NCI-H1417 treated with DMSO at 0.1 percent for 48 hours (cell line): ENCODE measurements at places on chromosomes 16 and 17.

DNA sequence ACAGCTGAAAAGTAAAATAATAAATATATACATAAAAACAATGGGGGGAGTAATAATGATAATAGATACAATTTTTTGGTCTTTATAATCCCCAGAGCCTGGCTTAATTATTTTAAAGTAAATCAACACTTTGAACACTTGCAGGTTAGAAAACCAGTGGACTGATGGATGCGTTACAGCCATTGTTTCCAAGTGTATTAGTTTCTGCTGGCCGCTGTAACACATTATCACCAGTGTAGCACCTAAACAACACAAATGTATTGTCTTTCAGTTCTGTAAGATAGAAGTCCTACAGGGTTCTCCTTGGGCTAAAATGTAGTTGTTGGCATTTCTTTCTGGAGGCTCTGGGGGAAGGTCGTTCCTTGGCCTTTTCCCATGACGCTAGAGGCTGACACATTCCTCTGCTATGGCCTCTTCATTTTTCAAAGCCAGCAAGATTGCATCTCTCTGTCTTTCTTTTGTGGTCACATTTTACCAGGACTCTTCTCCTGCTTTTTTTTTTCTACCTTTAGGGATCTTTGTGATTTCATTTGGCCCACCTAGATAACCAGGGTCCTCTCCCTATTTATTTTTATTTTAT lies 116.8 kb downstream of the WWOX start:
- DNase-seq: no peak

GRCh38 chr17:72556944-72557826 lies 436.4 kb downstream of the SOX9 start:
- DNase-seq: no peak

- DNase-seq: no peak
Observed at GRCh38 chr17:10871914-10872313, 34.0 kb upstream of the PIRT start.

DNA sequence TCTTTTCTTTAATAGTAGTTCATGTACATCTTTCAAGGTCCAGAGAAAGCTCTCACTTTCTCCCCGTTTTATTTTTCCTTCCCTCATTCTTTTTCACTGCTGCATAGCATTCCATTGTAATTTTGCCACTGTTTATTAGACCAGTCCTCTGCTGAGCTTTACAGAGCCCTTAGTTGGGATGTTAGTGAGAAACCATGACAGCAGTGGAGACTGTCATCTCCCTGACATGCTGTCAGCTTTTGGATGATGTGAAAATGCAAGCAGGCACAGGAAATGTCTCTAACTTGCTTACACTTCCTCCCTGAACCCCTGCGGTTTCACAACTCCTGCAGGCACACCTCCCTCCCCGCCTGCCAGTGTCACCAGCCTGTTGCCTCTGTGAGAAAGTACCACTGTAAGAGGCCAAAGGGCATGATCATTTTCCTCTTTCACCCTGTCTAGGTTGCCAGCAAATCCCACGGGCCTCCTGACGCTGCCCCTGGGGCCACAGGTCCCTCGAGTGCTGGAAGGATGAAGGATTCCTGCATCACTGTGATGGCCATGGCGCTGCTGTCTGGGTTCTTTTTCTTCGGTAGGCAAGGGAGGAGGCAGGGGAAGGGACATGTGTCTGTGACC lies at the start of gene ITGAL:
Gene ITGAL, plus strand, starts transcription at position 415 of the 615 bp plus-strand sequence. Its CDS starts 96 bp downstream, at position 511.
- no peak for DNase-seq

DNA sequence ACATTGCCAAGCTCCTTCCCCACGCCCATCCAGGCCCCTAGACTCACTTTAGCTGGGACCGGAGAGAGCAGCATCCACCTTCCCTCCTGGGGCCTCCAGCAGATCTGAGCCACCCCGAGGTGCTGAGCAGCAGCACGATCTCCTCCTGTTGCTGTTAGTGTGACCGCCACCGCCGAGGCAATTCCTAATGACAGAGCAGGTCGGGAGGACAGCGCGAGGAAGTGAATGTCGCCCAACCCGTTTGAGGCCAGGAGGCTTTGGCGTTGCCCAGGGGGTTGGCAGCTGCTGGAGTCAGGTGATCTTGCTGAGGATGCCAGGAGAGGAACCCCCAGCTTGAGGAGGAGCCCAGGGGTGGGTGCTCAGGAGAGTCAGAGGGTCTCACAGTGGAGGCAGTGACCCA lies at the start of gene RNF222:
Gene RNF222, minus strand, starts transcription at position 192 of the 400 bp plus-strand sequence. CDS start 4,366 bp downstream, outside the sequence.
- DNase-seq: no peak

GRCh38 chr16:86044241-86044671 lies 145.3 kb downstream of the IRF8 start:
- DNase-seq: no peak

- no peak for DNase-seq
Observed at GRCh38 chr17:50108556-50108955, 13.4 kb downstream of the PDK2 start.

DNA sequence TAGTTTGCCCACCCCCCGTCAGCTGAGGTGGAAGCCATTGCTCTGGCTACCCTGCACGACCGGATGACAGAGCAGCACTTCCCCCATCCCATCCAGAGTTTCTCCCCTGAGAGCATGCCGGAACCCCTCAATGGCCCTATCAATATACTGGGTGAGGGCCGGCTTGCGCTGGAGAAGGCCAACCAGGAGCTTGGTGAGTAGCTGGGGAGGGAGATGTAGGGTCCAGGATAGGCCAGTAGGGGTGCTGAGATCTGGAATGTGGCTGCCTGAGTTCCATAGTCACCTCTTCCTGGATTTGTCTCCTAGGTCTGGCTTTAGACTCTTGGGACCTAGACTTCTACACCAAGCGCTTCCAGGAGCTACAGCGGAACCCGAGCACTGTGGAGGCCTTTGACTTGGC lies 6.4 kb downstream of the PFAS start:
- DNase-seq: no peak

- no peak for DNase-seq
Observed at GRCh38 chr17:55833306-55833705, 82.5 kb downstream of the PCTP start.

DNA sequence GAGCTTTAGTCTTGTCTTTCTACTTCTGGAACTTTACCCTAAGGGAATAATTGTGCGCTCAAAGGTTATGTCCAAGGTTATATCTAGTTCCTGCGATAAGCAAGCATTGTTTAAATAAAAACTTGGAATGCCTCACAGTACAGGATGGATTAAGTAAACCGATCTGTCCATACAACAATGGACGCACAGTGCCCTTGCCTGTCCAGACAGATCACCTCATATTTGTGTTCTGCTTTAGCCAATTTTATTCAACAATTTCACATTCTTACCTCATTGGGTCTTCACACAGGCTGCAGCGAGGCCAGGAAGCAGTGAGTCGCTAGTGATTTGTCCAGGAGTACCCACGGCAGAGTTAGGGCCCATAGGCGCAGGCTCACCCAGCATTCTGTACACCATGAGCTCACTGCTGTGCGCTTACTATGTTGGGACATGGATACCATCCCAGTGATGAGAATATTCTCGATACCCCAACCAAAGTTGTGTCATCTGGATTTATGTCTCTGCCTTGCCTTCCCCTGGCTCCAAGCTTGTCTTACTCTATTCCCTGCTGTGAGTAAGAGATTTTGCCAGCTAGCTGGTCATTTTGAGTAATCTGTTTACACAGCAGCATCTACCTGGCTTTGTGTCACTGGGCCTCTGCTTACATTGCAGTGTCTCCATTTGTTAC lies 39.8 kb downstream of the USP43 start:
- no peak for DNase-seq

DNA sequence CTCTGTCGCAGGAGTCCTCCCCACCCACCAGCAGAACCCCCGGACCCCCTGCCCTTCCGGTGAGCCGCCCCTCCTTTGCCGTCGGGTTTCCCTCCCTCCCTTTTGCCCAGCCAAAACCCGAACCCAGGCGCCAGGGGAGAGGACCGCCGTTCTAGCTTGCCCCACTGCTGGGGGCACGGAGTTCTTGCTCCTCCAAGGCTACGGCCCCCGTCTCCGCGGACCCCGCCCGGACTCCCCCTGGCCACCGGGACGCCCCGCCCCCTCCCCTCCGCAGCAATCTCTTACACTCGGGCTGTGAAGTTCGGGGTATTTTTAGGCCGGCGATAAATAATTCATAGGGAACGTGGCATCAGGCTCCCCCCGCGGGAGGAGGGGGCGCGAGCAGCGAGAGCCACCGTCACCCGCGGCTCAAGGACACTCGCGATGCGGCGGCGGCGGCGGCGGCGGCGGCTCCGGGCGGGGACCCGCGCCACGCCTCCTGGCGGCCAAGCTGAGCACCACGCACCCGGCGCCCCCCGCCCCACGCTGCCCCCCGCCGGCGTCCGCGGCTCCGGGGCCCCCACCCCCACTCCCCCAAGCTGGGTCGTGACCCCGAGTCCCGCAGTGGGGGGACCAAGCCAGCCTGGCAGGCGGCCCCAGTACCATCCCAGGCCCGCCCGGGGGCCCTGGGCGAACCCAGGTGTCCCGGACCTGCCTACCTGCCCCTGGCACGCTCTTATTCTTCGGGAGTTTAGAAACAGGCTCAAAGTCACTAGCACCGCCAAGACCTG lies at the start of gene GRIN2C:
Gene GRIN2C, minus strand, starts transcription at position 427 of the 770 bp plus-strand sequence. CDS start 4,793 bp downstream, outside the sequence.
- DNase-seq: no peak

DNA sequence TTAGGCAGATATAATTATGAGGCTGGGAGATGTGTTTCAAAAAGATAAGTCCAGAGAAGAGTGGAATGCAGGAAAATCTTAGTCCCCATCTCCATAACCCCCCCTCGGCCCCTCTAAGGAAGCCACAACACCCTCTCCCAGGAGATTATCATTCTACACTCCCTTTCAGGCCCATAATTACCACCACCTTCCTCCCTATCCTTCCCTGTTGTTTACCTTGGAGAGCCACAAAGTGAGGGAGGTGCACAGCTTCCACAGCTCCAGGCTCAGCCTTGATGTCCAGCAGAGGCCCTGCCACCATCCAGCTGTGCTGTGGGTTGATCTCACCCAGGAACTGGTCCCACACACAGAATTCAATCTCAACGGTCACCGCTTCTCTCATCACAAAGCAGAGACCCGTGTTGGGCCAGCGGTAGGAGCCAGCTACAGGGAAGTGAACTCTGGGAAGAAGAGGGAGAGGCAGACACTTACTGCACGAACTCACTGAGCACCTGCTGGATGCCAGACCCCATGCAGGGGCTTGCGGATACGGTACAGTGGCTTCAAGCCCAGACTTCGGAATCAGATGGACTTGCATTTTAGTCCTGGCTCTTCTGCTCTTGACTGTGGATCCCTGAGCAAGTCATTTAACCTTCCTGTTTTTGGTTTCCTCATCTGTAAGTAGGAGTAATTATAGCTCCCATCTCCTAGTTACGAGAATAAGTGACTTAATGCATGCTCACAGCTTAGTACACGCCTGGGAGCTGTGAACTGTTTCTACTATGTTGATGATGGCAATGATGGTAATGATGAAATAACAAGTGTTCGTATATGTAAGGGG lies 44.1 kb downstream of the MIS12 start:
- DNase-seq: no peak

DNA sequence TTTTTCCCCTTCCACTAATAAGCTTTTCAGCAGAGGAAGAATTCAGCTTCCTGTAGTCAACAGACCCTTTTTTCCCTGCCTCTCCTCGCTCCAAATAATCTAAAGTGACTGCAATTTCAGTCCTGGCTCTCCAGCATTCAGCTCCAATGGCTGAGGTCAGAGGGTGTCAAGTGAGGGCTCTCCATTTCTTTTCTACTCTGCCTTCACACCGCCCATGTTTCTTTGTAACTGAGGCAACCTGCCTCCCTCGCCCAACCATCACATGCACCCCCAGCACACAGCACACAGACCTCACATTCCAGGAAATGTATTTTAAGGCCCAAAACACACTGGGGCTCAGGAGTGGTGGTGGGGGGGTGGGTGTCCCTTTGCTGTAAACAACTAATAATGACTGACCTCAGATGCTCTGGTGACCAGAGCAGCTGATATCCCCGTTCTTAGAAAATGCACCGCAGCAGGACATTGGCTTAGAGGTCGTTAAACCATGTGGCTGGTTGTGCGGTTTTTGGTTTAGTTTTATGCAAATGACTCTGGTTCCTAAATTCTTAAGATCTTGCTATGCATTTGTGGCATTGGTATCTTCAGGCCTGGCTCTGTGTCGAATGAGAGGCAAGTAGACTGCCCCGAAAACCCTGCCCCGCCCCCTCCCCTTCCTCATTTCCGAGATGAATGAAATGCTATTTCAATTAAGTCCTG lies 203.6 kb downstream of the ZFHX3 start:
- no peak for DNase-seq

- no peak for DNase-seq
Observed at GRCh38 chr17:68273722-68274121, 17.2 kb downstream of the SLC16A6 start.

- DNase-seq: no peak
Observed at GRCh38 chr16:19281246-19281645, 4.3 kb upstream of the CLEC19A start.

- DNase-seq: no peak
Observed at GRCh38 chr16:73916829-73917594, 379.6 kb upstream of the PSMD7 start.

GRCh38 chr17:28878981-28879380 lies 18.6 kb downstream of the FLOT2 start:
- DNase-seq: no peak

- DNase-seq: no peak
Observed at GRCh38 chr16:78195797-78196196, 96.3 kb downstream of the WWOX start.

DNA sequence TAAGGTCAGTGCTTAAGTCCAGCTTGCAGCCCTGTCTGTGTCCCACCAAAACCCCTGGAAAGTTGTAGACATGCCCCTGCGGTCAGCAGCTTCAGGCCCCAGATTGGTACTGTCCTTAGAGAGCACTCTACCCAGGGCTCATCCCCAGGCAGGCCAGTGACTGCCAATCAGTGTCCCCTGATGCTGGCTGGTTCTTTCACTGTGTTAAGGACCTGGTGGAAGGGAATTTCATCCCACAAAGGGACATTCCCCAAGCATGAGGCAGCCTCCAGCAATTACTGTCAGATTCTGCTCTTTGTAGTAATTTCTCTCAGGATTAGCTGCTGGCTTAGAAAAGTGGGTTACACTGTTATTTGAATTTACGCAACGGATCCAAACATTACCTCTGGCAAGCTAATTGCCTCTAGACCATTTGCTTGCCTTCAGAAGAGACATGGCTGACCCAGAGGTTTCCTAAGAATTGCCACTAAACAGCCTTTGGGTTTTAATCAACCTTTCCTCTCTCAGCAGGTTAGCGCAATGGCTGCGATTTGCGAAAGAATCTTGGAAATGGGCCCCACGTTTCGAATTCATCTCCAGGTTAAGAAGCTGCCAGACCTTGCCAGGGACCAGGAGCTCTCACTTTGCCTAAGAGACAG lies 5.9 kb downstream of the IRX6 start:
- DNase-seq: no peak

- DNase-seq: no peak
Observed at GRCh38 chr17:16906680-16907079, 65.2 kb downstream of the TNFRSF13B start.

DNA sequence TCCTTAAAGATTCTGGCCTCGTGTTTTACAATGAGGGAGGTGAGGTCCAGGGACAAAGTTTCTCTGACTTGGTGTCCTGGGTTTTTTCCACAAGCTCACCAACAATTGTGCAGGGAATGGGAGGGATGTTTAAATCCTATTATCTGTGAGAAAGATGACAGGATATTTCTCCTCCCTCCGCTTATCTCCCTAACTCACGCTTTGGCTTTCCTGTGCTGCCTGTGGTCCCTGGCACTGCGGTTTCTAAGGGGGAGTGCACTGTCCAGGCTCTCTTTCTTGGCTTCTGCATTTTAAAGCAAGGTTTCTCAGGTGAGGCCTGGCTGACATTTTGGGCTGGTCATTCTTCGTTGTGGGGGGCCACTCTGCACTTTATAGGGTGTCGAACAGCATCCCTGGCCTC lies 16.4 kb downstream of the GGA3 start:
- no peak for DNase-seq
